Activated naive CD4-positive, alpha-beta T cell (primary cell): ENCODE measurements at places on chromosomes 11 and 22.

GRCh38 chr11:83152264-83152663 is 4.7 kb upstream of the PCF11 start:
- DNase-seq, result no peak

GRCh38 chr11:46159680-46160079 is 38.4 kb upstream of the PHF21A start:
- no peak for DNase-seq

- no peak for DNase-seq
Observed at GRCh38 chr11:123054301-123055065, 7.5 kb downstream of the HSPA8 start.

DNA sequence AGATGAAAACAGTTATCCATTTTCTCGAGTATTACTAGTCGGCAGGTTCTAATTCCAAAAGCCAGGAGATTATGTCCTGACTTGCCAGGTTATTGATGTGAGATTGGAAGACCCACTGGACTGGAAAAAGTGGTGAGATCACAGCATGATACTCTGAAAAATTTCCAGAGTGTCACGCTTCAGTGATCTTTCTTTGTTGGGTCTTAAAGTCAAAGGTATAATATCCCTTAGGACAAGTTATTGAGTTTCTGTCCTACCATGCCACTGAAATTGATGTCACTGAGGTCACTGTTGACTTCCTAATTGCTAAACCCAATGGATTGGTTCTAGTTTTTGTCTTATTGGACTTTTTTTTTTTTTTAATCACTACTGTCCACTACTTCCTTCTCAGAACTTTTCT is 104.5 kb upstream of the GRAMD1B start:
- DNase-seq, result no peak

- no peak for DNase-seq
Observed at GRCh38 chr11:45165806-45166603, 19.6 kb downstream of the PRDM11 start.

DNA sequence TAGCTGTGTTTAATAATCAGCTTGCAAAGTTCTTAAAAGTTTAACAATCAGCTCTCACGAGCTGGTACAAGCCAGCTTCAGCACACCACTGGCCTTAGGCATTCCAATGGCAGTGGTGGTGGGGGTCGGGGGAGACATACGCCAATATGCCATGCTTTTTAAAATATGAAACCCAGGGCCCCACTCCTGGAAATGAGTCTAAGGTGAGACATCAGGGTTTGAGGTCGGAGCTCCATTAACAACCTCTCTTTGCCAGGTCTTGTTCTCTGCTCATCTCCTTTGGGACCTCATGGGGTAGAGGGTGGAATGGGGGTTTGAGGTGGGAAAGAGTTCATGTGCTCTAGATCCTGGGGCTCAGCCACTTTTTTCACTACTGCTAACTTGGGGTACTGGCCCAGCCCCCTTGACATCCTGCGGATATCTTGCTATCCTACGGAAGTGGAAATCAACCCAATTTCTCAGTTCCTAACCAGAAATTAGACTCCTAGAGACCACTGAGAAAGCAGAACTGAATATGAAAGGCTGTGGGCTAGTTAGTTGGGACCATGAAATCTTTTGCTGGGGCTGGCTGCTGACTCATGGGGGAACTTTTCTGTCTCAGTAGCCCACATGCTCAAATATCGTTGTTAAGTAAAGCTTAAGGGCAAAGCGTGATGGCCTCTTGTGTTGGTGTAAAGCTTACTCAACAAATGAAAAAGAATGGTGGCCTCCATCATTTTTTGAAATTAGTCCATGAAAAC is 90.1 kb downstream of the PDHX start:
- no peak for DNase-seq

GRCh38 chr11:11569936-11570491 is 51.8 kb downstream of the GALNT18 start:
- DNase-seq, result no peak

DNA sequence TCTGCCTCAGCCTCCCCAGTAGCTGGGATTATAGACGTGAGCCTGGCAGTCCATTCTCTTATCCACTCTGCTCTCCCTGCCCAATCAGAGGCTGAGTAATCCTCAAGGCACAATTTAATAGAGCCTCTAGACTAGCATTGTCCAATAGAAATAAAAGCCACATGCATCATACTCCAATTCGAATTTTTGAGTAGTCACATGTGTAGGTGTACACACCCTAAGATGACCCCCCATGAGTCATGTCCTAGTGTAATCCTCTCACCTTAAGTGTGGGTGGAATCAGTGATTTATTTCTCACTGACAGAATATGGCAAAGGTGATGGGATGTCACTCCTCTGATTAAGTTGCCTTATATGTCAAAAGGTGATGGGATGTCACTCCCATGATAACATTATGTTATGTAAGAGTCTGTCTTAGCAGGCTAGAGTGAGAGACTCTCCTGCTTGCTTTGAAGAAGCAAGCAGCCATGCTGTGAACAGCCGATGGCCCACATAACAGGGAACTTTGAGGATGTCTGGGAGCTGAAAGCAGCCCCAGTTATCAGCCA is 61.3 kb downstream of the MN1 start:
- no peak for DNase-seq

- no peak for DNase-seq
Observed at GRCh38 chr11:124592627-124593026, 18.6 kb upstream of the PANX3 start.

DNA sequence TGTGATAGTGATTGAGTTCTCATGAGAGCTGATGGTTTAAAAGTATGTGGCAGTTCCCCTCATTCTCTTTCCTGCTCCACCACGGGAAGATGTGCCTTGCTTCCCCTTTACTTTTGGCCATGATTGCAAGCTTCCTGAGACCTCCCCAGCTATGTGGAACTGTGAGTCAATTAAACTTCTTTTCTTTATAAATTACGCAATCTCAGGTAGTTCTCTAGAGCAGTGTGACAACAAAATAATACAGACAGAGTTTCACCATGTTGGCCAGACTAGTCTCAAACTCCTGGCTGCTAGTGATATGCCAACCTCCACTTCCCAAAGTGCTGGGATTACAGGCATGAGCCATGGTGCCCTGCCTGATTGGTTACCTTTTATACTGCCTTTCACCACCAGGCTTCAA is 755.2 kb downstream of the METTL15 start:
- no peak for DNase-seq

GRCh38 chr11:95912902-95913560 is 10.9 kb downstream of the MTMR2 start:
- DNase-seq, result no peak

DNA sequence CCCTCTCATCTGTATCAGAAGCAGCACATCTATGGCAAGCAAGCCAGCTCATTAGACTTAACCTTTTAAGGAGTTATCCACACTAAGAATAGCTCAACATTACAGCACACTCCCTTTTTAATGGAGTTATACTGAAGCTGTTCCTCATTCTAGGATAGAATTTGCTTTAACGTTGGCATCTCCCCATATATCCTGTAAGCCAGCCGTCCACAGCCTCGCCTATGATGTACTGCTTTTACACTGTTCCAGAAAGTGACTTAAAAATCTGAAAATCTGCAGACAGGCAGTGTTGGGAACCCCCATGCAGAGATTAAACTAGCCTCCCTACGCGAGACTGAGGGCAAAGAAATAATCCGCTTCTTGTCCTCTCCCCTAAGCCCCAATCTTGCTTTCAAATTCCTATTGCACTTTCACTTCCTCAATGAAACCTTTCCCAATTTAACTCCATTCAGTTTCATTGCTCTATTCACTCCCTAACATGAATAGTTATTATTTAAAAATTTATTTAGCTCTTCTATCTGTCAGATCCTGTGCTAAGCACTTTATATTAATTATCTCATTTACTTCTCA is 225.0 kb downstream of the BLID start:
- no peak for DNase-seq

GRCh38 chr11:64071849-64072248 is 36.1 kb downstream of the FLRT1 start:
- DNase-seq, result no peak

GRCh38 chr11:6650980-6651379 is 4.6 kb downstream of the DCHS1 start:
- no peak for DNase-seq

DNA sequence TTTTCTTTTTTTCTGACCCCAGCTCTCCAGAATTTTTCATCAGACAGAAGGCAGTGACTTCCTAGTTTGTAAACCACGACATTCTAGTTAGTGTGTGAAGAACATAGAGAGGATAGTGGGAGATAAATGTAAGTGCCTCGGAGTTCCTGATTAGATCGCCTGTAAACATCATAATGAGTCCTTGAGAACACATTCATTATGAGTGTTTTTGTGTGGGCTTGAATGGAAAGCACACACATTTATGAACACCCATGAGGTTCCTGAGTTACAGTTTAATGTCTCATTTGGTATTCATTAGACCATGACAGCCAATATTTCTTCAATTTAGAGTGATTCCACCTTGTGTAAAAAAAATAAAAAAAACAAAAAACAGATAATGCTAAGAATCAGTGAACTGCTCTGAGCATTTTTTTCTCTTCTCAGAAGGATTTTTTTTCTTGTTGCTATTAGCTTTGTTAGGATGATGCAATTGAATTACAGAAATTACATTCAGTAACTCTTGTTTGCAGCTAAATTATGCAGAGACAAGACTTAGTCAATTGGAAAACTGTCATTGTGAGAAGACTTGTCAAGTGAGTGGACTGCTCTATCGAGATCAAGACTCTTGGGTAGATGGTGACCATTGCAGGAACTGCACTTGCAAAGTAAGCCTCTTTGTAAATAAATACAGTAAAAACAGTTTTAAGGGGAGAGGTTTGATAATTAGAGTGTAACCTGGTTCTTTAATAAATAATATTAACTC is 257.6 kb downstream of the NELL1 start:
- DNase-seq, result no peak

- no peak for DNase-seq
Observed at GRCh38 chr11:19631712-19632498, 80.7 kb upstream of the NAV2 start.

- no peak for DNase-seq
Observed at GRCh38 chr11:70243912-70244652, 26.4 kb upstream of the PPFIA1 start.

DNA sequence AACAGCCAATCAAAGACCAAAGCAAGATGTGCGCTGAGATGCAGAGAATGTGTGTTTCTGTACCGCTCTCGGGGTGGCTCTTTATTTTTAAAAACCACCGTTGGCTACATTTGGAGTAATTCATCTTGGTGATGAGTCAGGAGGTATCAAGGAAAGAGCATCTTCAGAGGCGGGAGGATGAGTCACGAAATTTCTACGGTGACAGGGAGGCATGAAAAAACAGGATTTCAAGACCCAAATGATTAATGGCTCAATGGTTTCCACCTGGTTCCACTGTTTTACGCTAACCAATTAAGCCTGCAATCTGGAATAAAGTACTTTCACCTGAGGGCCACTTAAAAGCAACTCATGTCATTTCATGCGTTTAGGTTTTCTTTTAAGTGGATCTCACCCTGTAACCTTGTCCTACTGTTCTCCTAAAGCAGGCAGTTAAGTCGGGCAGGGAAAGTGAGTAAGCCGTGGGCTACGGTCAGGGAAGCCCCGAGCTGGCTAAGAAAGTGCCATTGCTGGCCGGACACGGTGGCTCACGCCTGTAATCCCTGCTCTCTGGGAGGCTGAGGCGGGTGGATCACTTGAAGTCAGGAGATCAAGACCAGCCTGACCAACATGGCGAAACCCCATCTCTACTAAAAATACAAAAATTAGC is 74.6 kb downstream of the CELSR1 start:
- no peak for DNase-seq

GRCh38 chr11:76266286-76267100 is 60.2 kb upstream of the WNT11 start:
- DNase-seq, result no peak

DNA sequence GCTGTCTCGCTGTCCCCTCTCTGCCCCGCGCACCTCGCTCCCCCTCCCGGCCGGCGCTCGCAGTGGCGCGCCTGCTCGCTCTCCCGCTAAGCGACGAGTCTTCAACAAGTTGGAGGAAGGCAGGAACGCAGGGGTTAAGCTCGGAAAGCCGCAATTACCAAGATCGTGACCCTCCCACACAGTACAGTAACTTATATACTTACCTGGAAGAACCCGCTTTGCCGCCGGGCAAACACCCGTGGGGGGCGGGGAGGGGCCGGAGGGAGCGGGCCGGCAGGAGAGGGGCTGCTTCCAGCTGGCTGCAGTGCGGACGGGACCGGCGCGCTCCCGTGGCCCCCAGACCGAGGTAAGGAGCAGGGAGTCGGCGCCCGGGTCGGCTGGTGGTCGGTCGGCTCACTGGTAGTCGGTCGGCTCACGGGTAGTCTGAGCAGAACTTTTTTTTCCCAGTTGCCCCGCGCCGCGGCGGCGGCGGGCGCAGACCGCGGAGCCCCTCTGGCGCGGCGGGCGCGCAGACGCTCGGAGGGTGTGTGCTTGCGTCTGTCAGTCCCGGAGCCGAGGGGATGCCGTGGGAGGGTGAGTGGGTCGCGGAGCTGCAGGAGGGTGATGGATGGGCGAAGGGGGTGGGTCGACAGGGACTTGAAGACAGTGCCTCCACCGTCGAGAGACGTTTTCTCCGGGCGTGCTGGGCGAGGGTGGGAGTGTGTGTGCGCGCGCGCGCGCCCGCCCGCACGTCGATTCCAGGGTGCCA is 101.2 kb upstream of the HSD17B12 start:
- DNase-seq, result no peak

DNA sequence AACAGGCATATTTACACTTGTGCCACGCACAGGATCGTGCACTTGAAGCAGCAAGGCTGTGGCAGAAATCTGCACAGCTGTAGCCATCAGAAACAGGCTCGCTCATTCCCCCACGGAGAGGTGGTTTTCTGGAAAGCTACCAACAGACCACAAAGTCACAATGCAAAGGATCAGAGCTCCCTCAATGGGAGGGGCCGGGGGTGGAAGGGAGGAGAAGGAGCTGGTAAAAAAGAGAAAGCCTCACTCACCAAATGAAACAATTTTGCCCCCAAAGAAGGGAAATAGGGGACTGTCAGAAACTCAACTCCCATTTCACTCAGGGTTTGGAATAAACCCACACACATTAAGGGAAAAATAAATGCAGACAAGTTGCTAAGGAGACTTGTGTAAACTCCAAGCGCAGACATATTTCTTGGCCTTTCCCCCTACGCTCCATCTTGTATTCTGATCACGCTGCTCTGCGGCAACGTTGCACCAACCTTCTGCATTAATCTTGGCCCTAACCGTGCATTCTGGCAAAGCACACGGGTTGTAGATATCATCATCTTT is 43.2 kb upstream of the BLID start:
- no peak for DNase-seq

DNA sequence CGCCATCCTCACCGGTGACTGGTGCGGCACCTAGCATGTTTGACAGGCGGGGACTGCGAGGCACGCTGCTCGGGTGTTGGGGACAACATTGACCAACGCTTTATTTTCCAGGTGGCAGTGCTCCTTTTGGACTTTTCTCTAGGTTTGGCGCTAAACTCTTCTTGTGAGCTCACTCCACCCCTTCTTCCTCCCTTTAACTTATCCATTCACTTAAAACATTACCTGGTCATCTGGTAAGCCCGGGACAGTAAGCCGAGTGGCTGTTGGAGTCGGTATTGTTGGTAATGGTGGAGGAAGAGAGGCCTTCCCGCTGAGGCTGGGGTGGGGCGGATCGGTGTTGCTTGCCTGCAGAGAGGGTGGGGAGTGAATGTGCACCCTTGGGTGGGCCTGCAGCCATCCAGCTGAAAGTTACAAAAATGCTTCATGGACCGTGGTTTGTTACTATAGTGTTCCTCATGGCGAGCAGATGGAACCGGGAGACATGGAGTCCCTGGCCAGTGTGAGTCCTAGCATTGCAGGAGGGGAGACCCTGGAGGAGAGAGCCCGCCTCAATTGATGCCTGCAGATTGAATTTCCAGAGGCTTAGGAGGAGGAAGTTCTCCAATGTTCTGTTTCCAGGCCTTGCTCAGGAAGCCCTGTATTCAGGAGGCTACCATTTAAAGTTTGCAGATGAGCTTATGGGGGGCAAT is 1.1 kb downstream of the NEAT1 start:
- no peak for DNase-seq

GRCh38 chr11:44634401-44635281 is 69.2 kb downstream of the CD82 start:
- DNase-seq, result no peak
